NCI-H1436 treated with DMSO at 0.1 percent for 48 hours (cell line): ENCODE measurements at places on chromosomes 13 and 19.

DNA sequence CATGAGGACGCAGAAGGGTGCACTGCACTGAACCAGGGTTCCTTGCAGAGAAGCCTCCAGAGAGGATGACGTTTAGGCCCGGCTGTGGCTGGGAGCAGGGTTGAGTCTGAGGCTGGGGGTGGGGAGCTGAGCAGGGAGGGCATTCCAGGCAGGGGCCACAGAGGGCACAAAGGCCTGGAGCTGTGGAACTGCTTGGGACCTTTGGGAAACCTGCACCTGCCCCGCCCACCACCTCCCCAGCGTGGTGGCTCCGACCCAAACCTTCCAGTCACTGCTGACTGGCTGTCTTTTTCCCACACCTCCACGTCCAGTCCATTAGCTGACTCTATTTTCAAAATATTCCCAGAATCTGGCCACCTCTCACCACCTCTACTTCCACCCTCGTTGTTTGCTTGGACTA is 4.9 kb upstream of the LMTK3 start:
- no peak for DNase-seq

DNA sequence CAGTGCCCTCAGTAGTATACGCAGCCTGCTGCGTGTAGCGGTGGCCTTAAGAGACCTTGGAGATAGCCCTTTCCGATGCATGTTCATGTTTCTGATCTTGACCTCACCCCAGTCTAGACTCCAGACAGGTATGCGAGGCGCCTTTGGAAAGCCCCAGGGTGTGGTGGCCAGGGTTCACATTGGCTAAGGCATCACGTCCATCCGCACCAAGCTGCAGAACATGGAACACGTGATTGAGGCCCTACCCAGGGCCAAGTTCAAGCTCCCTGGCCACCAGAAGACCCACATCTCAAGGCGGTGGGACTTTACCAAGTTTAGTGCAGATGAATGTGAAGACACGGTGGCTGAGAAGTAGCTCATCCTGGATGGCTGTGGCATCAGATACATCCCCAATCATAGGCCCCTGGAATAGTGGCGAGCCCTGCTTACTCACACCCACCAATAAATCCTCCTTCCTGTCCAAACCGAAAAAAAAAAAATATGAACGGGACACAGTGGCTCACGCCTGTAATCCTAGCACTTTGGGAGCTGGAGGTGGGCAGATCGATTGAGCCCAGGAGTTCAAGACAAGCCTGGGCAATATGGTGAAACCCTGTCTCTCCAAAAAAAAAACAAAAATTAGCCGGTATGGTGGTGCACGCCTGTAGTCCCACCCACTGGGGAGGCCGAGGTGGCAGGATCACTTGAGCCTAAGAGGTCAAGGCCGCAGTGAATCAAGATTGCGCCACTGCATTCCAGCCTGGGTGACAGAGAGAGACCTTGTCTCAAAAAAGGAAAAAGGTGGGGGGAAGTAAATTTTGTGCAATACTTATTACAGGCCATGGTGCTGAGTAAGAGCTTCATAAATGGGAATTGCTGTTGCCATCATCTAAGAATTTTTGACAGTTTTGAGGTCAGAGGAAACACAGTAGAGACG is 12.4 kb upstream of the CBLC start:
- no peak for DNase-seq

DNA sequence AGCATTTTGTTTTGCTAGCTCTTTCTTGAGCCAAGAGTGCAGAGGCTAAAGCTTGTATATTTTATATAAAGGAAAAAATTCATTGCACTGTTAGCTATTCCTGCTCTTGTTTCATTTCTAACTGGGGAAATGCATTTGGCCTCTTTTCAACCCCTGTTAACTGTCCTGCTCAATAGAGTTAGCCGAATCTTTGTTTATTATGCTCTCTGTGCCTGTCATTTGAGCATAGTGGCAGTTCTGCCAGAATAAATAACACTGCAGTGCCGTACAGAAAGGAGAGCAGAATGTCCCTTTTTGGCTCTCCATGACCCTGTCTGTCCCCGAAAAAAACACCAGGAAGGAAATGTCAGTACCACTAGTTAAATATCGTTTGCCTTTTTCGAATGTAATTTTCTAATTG is 350.8 kb downstream of the MYO16 start:
- DNase-seq, result no peak

DNA sequence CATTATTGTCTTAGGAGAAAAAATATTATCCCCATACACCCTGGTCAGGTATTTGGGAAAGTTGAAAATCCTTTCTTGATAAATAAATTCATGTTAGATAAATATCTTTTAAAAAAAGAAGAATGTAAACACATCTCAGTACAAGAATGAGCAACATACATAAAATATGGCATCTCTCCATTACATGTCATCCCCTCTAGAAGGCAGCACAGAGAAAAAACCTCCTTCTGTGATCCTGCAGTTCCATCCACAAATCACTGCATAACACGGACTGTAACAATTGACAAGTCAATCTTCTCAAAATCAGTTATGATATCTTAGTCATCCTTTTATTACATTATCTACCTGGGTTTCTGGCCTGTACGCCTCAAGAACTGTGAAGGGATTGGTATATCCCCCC is 683.9 kb upstream of the KLHL1 start:
- DNase-seq, result no peak

DNA sequence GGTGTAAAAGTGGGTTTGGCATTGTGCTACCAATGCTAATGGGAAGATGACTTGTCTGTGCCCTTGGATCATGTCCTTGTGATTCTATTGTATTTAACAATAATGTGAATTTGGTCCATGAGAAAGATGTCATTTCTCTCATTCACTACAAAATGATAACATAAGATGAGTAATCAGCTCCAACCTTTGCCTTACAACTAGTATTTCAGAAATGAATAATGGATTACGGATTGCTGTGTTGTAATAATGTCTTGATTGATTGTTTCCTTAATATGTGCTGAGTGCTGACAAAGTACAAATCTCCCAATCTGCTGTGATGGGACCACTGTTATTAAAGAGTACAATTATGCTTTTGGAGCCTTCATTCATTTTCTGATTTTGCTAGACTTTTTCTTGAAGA is 375.0 kb downstream of the PCDH9 start:
- DNase-seq, result no peak

DNA sequence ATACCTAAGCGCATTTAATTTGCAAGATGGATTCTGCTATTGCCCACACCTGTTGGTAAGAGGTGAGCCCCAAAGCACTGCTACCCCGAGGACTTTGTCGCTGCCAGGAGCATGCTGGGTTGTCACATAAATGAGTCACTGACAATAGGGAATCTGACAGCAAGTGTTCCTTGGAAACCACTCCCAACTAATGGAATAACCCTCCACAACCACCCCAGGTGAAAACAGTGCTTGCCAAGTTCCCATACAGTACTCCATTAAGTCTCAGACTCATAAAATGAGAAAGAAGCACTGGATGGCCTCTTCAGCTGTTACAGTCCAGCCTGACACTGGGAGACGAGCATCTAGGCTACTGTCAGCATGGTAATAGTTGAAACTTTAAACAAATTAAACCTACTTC is 108.6 kb downstream of the EFNB2 start:
- no peak for DNase-seq

DNA sequence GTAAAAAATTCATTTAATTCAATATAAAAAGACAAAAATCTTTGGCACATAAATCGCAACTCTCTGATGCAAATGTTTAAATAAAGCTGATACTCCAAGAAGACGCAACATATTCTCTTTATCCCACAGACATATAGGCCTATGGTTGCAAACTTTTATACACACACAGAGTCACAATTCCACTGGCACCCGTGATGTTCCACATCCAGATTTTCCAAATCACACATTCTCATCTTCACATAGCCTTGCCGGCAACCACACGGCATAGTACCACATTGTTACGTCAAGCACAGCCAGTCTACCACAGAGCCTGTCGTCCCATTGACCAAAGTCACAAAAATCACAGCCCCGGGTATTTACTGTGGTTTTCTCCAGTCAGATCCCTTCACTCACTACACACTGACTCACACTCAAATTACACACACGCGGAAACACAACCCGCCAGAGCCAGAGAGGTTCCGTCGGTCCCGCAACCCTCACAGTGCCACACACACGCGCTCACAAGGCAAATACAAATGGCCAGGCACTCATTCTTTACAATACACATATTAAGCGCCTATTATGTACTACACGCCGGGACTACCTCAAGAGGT is 546 bp upstream of the ZNF546 start:
- no peak for DNase-seq
